Osteoblast (primary cell): ENCODE measurements at places on chromosomes 11 and 22. TPM values are rescaled to one million over a fixed set of nuclear protein-coding genes. Genes with fewer than 3 reads are reported as not detected.

The MTMR3 gene
- total RNA-seq = 36.5 and 36.9 TPM in 2 replicates

The TPH1 gene
- total RNA-seq = under 0.01 and 0.29 TPM in 2 replicates

The POTEH gene
- total RNA-seq = under 0.01 TPM in 2 replicates

The SUSD2 gene
- total RNA-seq = 0.72 and 2.4 TPM in 2 replicates

The RBMXL2 gene
- not detected in 2 replicates for total RNA-seq

The POU2AF2 gene
- total RNA-seq = not detected in 2 replicates

GRCh38 chr11:35893796-35894475, 49.9 kb upstream of the LDLRAD3 start:
- no peak for DNase-seq

DNA sequence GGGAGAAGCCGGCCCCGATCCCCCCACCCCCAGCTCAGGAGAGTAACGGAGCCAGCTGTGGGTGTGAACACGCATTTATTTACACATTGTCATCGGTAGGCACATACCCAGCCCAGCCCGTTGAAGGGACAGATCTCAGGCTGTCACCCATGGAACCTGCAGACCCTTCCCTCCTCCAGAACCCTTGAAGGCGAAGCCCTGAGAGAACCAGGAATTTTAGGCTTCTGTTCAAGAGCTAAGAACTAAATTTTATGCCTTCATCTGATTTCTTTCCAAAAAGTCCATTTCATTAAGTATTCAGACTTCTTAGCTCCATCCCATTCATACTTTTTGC, 379 bp upstream of the BRMS1 start:
- DNase-seq = no peak

GRCh38 chr11:118170882-118171268, 5.6 kb downstream of the SCN2B start:
- peak; percentile 75 for DNase-seq

- no peak for DNase-seq
Measured at GRCh38 chr11:60974726-60975125, 3.2 kb downstream of the CD6 start.

GRCh38 chr22:25483931-25484330, 80.5 kb upstream of the GRK3 start:
- DNase-seq = no peak

GRCh38 chr11:128731041-128731663, 37.3 kb downstream of the FLI1 start:
- no peak for DNase-seq

DNA sequence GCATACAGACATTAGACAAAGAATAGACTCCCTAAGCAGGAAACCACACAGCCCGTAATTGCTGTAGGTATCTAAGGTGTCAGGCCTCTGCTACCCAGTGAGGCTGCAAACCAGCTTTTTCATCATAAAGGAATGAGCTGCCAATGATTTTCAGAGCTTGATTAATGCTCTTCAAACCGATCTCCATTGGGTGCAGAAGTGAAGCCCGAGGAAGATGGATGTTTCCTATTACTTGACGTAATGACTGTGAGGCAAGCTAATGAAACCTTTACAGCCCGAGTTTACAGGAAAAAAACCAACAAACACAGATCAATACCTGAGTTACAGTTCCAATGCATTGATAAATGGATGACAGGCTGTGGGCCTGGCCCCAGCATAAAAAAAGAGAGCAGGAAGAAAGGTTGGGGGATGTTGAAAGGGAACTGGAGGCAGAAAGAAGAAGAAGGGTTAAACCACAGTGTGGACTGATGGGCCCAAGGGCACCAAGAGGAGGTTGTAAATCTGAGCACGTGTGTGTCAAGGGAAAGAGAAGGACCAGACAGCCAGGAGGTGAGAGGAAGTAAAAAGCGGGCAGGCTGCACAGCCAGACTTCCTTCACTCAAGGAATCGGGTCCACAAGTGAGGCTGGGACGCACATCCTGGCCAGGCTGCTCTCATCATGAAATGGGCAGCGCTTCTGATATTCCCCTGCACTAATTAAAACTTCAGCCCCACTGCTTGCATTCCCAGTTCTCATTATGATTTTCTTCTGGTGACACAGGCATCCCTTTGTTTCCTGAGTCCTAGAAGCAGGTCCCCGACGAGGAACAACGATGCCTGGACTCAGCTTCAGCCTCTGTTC, 70.6 kb upstream of the NTM start:
- DNase-seq = no peak

GRCh38 chr11:69352715-69353319, 58.9 kb downstream of the MYEOV start:
- DNase-seq = peak; percentile 96

GRCh38 chr22:31277741-31278140, 14.5 kb downstream of the PIK3IP1 start:
- no peak for DNase-seq

GRCh38 chr11:20362481-20362880, 1.0 kb upstream of the HTATIP2 start:
- DNase-seq = peak; percentile 66

DNA sequence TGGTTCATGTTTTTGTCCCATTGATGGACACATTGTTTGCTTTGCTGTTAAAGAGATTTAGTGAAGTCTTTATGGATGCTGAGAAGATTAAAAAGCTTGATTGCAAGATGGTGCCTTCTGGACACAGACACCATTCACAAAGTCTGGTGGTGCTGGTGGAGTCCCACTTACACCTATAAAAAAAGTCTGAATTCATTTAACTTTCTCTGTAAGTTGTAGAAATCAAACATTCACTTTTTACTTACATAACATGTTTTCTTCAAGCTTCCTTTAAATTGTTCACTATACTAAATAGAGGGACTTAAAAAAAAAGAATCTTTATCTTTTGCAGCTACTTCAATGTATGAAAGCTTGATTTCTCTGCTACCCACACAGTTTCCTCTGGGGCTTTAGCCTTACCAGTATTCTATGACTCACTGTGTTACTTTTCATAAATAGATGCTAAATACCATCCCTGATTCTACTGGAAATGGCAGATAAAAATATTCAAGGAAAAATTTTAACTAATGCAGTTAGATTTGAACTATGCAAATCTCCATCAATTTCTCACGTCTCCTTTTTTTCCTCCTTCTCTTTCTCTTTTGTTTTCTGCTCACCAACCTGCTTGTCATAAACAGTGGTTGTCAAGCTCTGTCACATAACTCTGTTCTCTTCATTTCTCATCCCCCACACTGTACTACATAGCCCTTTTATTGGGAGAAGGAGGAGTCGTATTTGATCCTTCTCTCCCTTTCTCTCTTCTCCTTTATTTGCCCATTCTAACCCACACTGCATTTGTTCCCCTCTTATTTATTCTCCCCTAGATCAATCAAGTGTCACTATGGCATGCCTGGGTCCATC, 89.7 kb downstream of the FAM76B start:
- DNase-seq = peak; percentile 67

GRCh38 chr11:18490319-18490718, 34.7 kb downstream of the LDHAL6A start:
- DNase-seq = peak; percentile 78

DNA sequence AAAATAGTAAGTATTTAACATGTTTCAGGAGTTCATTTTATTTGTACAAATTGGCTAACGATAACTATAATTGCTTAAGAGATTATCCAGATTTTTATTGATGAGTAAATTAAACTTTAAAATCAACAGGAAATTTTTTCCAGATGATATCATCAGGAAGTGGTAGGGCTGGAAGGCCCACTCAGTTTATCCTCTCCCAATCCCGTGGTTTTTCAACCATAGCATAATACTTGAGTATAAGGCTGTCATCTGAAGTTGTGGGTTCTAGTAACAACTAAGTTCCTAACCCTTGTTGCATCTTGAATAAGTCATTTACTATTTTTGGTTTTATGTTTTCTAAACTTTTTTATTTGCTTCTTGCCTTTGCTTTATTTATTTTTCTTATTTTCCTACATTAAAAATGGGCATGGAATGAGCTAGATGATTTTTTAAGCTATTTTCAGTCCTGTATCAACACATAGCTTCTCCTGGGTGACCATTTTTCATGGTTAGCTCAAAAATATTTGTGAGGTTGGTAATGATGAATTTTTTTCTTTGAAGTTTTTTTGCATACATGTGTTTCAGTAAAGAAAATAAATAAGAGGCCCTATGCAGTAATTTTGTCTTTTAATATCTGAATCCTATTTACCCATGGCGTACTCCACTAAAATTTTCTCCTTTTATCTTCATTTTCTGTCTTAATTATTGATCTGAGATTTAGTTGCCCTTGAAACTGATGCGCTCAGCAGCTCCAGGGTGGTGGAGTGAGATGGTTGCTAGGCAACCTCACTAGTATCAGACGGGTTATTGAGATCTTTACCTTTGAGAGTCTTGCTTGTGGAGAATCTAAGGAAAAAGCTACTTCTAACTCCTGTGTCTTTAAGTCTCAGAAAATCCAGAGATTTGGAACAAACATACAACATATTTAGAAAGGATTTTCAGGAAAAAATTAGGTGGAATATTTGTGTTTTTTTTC, 452.0 kb upstream of the CCDC179 start:
- peak; percentile 44 for DNase-seq

DNA sequence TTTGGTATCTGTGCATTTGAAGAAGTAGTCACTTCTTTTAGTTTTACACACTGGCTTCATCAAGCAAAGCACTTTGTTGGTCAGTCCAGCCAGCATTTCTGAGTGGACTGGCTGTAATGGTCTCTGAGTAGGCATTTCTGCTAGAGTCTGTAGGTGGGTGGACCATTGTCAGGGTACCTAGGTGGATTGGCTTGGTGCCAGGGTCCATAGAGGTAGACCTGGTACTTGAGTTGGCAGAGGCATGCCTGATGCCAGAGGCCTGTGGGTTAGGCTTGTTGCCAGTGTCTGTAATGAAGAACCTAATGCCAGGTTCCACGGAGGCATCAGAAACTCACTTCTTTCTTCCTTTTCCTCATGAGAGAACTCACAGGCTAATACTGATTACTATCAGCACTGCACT, 157.9 kb upstream of the C11orf87 start:
- no peak for DNase-seq

GRCh38 chr11:121757480-121758125, 304.8 kb upstream of the SORL1-AS1 start:
- DNase-seq = no peak

DNA sequence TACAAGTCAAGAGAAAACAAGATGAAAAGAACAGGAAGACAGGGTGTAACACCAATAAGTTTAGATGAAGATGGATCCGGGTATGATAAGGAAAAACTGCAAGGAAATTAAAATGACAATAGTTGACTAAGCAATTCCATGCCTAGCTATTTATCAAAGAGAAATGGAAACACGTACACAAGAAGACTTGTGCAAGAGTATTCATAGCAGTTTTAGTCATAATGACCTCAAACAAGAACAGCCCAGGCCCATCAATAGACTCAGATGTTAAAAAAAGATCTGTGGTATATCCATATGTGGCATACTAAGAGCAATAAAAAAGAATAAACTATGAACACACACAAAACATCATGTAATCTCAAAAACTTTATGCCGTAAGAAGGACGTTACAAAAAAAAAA, 33.2 kb downstream of the SLC5A12 start:
- DNase-seq = no peak

DNA sequence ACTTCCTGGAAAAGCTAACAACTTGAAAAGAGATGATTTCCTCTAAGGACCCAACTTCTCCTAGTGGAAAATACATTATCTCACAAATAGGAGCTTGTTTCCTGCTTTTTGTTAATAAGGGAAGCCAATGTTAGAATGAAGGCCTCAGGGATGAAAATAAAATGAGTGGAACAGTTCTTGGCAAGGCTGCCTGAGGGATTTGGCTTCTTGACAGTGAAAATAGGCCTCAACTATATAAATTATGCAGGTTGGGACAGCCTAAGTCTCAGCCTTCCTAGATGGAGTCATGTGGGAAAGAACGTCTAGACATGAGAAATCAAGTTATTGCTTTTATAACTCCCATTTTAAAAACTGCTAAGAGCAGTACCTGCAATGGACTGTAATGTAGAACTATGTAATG, 92.8 kb upstream of the FIBIN start:
- DNase-seq = no peak

DNA sequence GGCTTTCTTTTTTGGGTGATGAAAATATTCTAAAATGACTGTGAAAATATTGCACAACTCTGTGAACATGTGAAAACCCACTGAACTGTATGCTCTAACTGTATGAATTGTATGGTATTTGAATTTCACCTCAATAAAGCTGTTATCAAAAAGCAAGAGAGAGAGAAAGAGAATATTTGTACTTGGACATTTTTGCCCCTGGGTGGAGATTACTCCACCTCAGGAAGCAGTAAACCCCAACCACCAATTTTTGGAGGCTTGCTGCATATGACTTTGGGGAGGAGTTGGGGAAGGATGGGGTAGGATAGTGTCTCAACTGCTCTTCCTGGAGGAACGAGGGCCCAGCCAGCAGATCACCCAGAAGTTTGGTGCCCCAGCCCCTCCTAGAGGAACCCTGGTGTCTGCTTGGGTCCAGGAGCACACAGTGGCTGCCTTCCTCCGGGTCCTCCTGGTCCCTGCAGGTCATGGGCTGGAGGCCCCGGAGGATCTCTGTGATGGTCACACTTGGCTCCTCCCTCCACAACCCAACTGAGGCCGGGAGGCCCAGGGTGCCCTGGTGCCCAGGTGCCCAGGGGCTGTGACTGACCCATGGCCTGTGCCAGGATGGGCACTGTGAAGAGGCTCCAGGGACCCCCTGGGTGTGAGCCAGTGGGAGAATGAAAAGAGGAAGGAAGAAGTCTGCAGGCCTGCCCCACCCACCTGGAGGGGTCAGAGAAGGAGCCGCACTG, 15.3 kb upstream of the PICK1 start:
- DNase-seq = peak; percentile 26
